ENCODE measurements at places on chromosomes 4 and X.

GRCh38 chr4:133188433-133189146 lies 39.5 kb downstream of the PCDH10 start:
- DNase-seq = no peak

- no peak for DNase-seq
Observed at GRCh38 chrX:51494409-51494808, 2.0 kb downstream of the NUDT11 start.

- DNase-seq = peak; percentile 30
Observed at GRCh38 chr4:165208221-165208652, 876 bp downstream of the KLHL2 start.

DNA sequence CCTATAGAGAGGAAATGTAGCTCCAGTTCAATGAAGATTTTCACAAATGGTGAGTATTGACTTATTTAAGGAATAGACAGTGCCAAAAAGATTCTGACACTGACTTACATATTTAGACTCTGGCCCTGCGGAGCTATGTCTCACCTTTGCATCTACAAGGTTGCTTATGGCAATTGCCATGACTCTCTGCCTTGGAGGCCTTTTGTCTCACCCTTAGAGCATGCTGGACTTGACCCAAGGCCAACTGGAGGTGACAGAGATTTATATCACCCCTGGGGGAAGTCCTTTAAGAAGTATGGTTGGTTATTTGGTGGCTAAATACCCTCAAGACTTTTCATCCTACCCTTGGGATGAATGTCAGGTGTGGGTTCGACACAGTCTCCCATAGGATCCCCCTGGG lies 4.5 kb upstream of the ETDC start:
- DNase-seq = no peak

DNA sequence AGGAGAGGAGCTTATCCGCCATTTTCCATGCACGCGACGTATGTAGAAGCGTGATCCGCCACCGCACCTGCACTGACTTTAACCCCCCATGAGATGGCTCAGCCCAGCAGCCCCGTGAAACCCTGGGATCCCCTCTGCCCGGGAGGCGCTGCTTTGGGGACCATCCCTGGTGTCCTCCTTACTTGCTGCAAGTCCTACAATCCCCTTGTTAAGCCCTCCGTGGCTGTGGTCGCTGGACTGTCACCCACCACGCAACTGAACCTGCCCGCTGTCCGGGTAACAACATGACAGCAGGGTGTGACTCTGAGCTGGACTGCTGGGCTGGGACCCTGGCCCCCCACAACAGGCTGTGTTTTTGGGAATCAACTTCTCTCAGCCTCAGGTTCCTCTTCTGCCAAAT lies 44.7 kb upstream of the MAN2B2 start:
- DNase-seq = no peak

DNA sequence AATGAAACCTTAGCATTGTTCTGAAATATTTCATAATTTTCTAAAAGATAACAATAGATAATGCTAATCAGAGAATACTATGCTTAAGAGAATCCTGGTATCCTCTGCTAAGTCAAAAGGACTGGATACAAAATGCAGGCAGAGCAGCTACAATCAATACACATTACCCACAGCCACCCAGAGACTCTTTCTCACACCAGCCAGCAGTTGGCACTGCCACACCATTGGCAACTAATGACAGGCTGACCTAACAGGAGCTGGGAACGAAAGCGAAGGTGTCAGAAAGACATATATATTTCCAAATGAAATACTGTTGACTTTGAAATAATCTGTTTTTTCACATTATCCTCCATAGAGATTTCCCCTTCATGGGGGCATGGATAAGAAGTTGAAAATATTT lies 122.6 kb upstream of the PLAC1 start:
- no peak for DNase-seq

Measured in kidney tubule cell (primary cell).